Amniotic stem cell (primary cell): ENCODE measurements at places on chromosomes 12 and 14.

DNA sequence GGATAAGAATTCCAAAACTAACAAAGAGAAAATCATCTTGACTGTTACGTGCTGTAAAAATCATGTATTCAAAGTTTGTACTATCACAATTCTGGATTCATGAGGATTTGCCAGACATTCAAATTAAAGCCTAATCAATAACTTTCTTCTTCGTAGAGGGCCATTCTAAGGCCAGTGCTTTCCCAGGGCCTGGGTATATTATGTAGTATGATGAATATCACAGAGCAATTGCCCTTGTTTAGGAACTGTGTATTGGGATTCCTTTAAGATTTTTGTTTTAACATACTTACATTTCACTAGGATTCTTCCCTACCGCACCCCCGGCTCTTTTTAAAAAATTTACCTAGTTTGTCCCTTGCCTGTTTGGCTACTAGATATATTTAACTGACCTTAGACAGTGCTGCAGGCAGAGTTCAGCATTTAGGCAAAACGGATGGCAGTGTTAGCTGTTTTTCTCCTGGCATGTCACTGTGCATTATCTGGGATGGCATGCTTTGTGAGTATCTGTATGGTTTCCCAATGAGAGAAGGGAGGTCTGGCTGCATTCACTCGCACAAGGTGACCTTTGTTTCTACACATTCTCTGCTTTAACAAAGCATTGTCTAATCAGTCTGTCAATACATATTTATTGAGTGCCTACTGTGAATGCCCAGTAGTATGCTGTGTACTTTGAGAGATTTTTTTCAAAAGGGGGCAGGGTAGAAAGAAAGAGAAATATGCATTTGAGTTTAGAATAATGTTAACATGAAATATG, 63.3 kb downstream of the ERC1 start:
- DNase-seq = no peak

GRCh38 chr12:31259136-31259886, 66.6 kb downstream of the SINHCAF start:
- no peak for DNase-seq

DNA sequence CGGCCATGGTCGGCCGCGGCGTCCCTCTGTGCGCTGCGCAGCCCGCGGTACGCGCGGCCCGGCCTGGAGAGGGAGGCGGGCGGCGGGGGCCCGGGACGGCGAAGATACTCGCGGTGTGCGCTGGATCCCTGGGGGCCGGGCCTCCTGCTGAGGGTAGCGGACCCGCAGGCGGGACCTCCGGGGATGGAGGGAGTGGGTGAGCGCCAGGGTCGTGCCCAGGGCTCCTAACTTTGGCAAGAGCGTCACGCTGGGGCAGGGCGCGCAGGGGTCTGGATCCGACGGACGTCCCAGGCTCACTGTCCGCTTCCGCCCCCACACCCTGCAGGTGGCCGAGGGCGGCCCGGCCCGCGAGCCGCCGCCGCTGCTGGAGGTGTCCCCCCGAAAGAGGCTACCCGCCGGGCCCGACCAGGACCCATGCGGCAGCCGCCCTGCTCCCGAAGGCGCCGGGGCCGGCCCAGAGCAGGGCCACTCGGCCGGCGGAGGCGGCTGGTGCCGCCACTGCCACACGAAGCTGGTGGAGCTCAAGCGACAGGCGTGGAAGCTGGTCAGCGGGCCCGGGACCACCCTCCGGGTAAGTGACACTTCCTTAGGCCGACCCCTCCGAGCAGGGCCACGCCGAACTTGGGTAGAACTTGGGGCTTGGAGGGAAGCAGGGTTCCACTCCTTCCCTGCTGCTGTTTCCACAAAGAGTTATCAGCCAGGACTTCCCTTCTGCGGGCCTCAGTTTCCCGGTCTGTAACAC, 502 bp downstream of the KIF26A start:
- no peak for DNase-seq

- DNase-seq = no peak
Measured at GRCh38 chr12:56479625-56480024, 8.3 kb downstream of the GLS2 start.

DNA sequence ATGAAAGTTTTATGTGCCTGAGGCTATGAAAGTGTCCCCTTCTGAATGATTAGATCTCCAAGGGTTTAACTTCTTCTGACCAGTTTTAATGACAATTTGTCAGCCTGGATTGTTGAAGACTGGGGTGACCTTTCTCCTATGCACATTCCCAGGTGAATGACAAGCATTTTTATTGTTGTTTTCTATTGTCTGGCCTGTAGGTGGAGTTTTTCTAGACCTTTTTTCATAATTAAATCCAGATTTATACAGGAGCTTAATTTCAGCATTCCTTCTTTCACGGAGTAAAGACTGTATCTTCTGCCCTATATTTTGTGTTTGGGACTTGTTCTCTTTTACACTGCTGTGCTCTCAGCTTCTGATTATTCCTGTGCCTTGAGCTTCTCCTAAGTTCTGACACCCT, 125.0 kb upstream of the FAR2 start:
- no peak for DNase-seq

GRCh38 chr14:50667684-50667995, 466 bp downstream of the SAV1 start:
- DNase-seq = no peak

DNA sequence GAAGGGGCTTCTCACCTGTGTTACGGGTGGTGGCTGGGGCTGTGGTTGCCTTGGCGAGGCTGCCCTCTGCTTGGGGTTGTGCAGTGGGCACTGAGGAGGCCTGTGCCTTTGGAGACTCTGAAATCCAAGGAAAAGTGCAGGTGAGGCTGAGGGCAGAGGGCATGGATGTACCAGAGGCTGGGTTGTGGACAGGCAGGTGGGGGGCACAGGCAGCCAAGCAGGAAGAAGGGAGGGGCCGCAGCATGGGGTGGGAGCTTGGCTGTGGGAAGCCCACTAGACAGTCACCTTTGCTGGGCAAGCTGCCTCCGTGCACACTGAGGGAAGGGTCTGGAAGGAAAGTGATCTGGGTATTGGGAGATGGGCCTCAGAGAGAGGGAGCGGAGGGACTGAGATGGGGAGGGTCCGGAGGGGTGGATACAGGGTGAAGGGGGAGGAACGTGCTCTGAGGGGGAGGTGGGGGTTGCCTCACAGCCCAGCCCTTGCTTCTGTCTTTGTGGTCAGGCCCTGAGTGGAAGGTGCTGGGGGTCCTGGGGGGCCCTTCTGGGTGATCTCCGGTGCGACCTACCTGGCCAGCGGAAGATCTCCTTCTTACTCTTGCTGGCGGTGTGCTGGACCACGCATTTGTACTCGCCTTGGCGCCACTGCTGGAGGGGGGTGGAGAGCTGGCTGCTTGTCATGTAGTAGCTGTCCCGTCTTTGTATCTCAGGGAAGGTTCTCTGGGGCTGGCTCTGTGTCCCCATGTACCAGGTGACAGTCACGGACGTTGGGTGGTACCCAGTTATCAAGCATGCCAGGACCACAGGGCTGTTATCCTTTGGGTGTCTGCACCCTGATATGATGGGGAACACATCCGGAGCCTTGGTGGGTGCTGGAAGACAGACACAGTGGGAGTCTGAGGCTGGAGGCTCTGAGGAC, 318.7 kb downstream of the TMEM121 start:
- no peak for DNase-seq

- no peak for DNase-seq
Measured at GRCh38 chr14:95396221-95396620, 76.5 kb upstream of the CLMN start.

DNA sequence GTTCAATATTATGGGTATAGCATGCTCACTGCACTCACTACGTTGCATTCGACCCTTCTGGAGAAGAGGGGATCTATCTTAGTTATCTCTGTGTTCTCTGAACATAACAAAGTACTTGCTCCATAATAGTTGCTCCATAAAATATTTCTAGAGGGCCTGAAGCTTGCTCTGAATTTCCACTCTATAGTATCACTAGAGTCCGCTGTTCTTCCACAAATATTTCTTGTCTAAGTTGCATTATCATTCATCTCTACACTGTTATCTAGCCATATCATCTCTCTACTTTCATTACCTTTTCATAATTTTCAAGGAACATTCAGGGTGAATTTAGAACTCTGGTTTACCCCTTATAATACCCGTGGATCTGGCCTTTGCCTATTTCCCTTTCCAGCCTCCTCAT, 246.1 kb upstream of the PDE3A start:
- DNase-seq = no peak

GRCh38 chr12:54759751-54760150, 94.6 kb upstream of the MUCL1 start:
- DNase-seq = no peak

DNA sequence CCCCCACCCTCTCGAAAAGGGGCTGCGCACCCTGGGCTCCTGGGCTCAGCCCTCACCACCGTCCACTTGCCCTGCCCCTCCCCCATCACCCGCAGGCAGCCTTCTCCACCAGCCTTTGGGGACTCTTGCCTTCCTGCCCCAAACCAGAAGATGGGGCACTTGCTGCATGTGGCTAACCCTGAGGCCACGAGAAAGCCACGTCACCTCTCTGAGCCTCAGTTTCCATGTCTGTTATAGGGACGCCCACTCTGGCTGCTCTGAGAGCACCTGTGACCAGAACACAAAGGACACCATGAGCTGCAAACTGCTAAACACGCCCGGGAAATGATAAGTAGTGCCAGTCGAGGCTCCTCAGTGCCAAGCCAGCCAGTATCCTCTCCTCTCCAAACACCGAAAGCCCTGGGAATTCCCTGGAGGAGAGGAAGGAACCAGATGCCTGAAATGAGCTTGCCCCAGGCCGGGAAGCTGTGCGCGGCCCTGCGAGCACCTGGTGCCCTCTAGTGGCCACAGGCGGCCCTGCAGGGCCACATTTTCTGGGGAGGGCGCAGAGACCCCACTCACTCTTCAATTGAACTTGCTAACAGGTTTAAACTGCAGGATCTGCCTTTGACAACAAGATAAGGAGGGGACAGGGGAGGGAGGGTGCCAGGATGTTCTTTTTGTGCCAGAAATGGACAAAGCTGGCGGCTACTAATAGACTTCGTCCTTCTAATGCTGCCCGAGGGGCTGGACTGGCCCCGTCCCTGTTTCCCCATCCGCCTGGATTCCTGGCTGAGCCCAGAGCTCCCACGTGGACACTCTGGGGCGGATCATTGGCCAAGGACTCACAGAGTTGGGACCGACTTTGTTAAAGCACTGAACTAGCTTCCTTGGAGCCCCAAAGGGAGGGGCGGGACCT, 10.2 kb upstream of the SERPINA9 start:
- DNase-seq = peak; percentile 45

DNA sequence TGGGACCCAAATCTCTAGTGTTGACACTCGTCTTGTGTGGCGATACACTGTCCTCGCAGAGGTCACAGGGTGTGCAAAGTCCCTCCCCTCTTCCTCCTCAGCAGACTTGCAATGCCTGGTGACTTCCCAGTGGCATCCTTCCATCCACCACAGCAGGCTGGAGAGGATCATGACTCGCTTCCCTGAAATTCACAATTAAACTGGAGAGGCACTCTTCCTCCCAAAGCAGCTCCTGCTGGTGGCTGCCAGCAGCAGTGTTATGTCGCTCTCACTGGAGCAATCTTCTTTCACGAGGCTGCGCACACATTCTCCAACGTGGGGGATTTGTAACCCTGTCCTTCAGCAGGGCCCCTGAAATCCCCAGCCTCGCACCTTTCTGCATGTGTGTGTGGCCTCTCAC, 145.2 kb upstream of the TMCC3 start:
- peak; percentile 21 for DNase-seq

DNA sequence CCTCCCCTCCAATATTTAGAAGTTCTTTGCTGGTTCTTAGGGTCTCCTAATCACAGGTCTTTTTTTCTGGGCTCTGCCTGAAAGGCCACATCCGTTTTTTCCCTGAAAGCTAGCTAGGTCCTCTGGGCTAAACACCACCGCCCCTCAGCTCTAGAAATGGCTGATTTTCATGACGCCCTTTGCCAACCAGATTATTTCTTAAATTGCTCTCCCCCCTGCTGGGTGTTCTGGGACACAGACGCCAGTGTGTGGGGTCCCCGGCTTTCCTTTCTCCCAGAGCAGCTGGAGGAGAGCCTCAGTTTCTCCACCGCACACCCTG, 45.3 kb upstream of the ATP23 start:
- DNase-seq = no peak

- no peak for DNase-seq
Measured at GRCh38 chr12:52250048-52250990, 17.3 kb downstream of the KRT7 start.

GRCh38 chr14:68262567-68262966, 443.0 kb downstream of the RAD51B start:
- DNase-seq = no peak
